ENCODE measurements at places on chromosomes 1 and 21.

DNA sequence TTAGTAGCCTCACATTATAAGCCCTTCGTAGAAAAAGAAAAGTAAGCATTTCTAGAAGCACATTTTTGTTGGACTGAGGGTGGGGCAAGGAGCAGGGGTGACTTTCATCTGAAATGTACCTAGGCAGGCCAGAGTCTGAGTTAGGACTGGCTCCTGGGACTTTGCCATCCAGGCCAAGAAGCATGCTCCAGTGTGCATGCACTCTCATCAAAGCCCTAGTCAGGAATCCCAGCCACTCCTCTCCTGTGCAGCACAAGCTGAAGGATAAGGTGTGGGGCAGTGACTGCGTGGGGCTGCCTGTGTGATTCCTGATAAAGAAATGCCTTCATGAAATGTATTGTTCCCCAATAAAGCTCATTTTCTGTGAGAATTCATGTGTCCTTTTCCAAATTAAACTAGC, 88.2 kb downstream of the GFI1 start:
- no peak for DNase-seq

DNA sequence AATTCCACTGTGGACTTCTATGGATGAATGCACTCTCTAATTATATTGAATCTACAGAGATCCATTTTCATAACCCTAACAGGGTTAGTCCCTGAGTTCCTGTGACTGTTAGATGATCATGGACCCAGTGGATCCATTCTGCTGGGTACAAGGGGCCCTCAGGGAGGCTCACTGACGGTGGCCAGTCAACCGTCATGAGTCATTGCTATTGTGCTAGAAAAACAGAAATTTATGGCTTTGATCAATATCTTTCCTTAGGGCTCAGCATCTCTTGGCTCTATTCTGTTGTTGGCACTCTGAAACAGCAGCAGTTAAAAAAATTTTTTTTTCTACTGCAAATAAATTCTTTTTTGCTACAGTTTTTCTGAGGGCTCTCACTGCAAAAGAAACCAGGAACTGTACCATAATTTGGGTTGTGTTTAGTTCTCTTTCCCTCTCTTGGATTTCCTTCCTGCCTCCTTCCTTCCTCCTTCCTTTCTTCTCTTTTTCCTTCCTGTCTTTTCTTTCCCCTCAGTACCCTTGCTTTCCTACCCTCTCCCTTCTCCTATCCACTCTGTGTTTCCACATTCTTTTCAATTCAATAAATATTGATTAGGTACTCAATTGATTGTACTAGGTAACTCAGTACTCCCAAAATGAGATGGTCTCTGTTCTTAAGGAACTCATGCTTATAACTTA, 49.5 kb downstream of the UTP25 start:
- no peak for DNase-seq

DNA sequence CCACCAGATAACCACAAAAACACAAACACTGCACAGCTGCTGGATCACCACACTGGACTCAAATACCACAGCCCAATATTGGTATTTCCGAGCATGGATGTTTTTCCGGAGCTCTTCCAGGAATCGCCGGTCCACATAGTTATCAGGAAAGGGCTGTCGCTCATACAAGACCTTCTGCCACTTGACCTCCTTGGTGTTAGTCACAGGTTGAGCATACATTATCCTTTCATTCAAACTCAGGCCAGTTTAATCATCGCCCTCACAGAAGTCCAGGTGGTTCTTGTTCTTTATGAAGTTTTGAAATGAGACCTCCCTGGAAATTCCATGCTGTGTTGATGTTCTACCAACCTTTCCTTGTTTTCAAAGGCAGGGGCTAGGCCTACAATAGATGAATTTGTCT, 1.5 kb downstream of the PIGC start:
- no peak for DNase-seq

- DNase-seq: no peak
Measured at GRCh38 chr1:47941609-47942239, 55.5 kb downstream of the TRABD2B start.

GRCh38 chr1:156623946-156624813, 5.0 kb downstream of the HAPLN2 start:
- DNase-seq: peak; percentile 16

DNA sequence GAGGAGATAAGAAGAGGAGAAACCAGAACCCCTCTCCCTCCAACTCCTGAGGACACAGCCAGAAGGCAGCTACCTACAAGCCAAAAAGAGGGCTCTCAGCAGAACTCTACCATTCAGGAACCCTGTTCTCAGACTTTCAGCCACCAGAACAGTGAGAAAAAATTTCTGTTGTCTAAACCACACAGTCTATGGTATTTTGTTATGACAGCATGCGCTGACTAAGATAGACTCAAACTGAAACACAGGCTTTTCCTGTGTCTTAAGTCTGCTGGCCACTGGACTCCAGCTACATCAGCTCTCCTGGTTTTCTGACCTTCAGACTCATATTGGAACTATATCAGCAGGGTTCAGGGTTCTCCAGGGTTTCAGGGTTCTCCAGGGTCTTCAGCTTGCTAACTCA, 126.5 kb upstream of the TNFSF4 start:
- no peak for DNase-seq

- no peak for DNase-seq
Measured at GRCh38 chr1:9473032-9473807, 66.0 kb upstream of the SLC25A33 start.

DNA sequence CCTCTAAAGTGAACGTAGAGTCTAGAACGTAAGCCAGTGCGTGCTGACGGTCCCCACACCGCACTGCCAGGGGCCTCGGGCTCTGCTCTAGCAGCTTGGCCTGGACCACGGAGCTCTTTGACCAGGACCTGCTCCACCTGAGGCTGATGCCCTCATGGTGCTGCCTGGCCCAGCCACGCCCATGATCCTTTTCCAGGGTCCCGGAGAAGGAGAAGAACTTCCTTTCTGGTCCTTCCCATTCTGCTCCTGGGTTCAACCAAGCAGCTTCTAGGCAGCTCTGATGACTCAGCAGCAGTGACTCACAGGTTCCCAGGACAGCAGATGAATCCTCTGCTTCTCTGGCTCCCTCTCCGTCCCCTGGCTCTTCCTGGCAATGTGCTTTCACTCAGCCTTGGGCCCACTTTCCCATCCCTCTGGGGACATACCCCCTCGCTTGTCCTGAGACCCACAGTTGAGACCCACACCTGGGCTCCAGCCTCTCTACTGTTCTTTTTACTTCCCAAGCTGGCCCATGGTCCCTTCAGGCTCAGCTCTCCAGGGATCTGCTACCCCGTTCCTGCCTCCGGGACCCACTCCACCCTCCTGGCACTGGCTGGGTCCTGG, 246.3 kb upstream of the RAB4A start:
- DNase-seq: no peak

- no peak for DNase-seq
Measured at GRCh38 chr1:3295846-3296245, 158.6 kb upstream of the ARHGEF16 start.

GRCh38 chr1:234083460-234083859, 179.0 kb downstream of the SLC35F3 start:
- DNase-seq: no peak

DNA sequence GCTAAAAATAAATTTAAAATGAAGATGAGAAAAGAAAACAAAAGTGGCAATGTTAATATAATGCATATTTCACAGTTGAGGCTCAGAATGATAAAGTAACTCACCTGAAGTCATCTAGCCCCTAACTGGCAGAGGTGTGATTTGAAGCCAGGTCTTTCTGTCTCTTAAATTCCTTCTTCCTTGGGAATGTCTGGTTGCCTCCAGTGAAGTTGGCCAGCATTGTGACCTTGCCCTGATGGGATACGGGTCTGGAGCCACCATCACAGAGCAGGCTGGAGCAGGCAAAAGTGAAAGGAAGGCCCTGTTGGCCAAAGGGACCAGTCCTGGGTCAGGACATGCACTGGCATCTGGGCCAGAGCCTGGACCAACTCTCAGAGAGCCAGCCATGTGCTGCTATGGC, 111.7 kb downstream of the EPHB2 start:
- no peak for DNase-seq

GRCh38 chr1:13595411-13595810, 11.8 kb downstream of the PDPN start:
- no peak for DNase-seq
